ENCODE measurements at places on chromosomes 12 and 14.

DNA sequence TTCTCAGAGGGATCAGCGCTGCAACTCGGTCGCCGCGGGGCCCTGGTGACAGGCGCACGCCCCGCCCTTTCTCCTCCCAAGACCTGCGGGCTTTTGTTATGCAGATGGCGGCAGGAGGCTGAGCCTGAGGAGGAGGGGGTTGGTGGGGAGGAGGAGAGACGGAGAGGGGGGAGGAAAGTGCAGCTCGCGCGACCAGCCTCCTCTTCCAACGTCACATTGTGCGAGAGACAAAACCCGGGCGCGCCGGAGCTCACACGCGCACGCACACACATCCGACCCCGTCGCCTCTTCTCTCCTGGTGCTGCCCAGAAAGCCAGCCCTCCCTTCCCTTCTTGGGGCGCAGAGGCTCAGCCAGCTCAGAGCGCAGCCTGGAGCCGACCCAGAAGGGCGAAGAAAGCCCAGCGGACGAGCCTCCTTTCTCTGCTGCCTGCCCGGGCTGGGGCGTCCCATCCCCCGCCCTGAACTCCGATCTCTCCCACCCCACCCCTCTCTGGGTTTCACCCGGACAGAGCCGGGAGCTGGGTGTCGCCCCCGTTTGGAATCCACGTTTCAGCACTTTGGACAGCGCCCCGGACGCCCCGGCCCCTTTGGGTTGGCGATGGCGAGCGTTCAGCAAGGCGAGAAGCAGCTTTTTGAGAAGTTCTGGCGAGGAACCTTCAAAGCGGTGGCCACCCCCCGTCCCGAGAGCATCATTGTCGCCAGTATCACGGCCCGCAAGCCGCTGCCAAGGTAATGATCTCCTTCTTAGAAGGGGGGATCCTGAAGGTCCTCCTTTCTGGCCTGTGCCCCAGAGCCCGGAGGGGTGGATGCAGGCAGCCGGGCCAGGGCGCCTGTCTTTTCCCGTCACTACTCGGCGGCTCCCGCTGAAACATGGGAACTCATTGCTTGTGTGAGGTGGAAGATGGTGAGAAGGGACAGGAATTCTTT lies at the start of gene SRRM4:
TSS of gene SRRM4 (plus strand) at position 257 of the 927 bp plus-strand sequence. CDS start at position 599, 342 bp downstream.
- peak; percentile 92 for DNase-seq

GRCh38 chr14:102154821-102155549 lies 15.3 kb downstream of the WDR20 start:
- no peak for DNase-seq

GRCh38 chr12:41476499-41477439 lies 288.6 kb downstream of the PDZRN4 start:
- no peak for DNase-seq

DNA sequence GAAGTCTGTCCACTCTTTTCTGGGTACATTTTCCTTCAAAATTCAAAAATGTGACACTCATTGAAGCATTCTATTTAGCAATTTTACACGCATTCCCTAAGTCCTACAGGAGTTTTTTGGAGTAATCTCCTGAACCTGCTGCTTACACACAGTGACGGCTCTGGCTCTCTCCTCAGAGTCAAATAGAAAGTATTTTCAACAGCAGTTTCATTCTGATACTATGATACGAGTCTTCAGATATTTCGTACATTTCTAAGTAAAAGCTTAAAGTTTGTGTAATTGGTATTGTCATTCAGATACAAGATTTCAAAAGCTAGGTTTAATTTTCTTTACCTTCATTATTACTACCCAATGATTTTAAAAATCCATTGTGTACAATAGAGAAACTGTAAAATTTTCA lies 36.4 kb downstream of the PIWIL1 start:
- no peak for DNase-seq

GRCh38 chr12:64669270-64669842 lies 59.1 kb downstream of the RASSF3 start:
- DNase-seq = peak; percentile 51

DNA sequence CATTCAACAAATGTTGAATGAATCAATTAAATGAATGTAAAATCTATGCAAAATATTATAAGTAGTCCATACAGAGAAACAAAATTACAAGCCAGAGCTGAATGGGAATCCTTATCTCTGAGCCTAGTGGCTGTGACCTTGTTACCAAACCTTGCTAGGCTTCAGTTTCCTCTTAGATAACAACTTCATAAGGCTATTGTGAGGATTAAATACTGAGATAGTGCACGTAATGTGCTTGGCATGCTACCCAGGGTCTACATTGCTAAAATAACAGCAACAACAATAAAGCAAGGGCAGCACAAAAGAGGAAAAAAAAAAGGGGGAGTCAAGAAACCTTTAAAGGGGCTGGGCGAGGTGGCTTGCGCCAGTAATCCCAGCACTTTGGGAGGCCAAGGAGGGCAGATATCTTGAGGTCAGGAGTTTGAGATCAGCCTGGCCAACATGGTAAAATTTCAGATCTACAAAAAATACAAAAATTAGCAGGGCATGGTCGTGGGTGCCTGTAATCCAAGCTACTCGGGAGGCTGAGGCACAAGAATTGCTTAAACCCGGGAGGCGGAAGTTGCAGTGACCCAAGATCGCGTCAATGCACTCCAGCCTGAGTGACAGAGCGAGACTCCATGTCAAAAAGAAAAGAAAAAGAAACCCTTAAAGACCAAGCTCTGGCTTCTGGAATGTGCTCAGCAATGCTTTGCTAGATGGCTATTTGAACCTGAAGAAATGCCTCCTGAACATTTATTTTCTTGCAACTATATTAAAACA lies 14.1 kb downstream of the STAB2 start:
- DNase-seq = no peak

- no peak for DNase-seq
Measured at GRCh38 chr12:121334513-121335343, 17.5 kb downstream of the ANAPC5 start.

- DNase-seq = no peak
Measured at GRCh38 chr14:103561381-103562178, 877 bp downstream of the BAG5 start.

DNA sequence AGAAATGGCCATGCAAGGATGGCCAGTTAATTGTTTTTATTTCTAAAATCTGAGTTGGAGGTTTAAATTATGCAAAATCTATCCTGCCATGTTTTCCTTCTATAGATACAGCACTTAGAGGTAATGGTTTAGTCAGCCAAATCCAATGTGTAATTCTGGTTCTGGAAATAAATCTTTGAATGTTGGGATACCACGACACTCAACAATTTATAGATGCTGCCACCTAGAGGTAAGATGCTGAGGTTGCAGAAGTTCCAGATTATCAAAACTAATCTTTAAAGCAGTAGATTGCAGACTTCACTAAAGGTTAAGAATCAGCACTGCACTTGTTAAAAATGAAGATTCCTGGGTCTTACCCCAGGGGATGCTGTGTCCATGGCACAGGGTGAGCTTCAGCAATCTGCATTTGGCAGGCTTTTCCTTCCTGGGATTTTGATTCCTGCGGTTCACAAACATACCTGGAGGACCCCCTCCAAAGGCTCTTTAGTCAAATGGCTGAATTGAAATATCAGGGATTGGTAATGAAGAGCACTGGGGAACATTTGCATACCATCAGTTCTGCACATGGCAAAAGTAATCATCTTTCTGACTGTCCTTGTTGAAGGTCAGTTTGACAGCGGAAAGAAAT lies 53.4 kb upstream of the ANO4 start:
- no peak for DNase-seq

DNA sequence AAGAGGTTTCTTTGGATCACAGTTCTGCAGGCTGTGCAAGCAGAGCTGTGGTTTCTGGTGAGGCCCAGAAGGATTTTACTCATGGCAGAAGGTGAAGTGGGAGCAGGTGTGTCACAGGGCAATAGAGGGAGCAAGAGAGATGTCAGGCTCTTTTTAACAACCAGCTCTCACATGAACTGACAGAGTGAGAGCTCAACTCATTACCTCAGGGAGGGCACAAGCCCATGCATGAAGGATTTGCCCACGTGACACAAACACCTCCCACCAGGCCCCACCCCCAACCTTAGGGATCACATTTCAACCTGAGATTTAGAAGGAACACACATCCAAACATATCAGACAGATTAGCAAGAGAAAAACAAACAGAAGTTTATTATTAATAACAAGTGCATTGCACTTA lies 470.4 kb downstream of the GALC start:
- peak; percentile 57 for DNase-seq

- no peak for DNase-seq
Measured at GRCh38 chr14:102187568-102188001, 47.9 kb downstream of the WDR20 start.

- DNase-seq = no peak
Measured at GRCh38 chr14:57847706-57848105, 18.2 kb downstream of the SLC35F4 start.

GRCh38 chr12:6647083-6647604 lies at the start of gene ACRBP:
Gene ACRBP (minus strand): TSS chr12:6647432. CDS start chr12:6647366, 66 bp downstream.
- DNase-seq = peak; percentile 76

DNA sequence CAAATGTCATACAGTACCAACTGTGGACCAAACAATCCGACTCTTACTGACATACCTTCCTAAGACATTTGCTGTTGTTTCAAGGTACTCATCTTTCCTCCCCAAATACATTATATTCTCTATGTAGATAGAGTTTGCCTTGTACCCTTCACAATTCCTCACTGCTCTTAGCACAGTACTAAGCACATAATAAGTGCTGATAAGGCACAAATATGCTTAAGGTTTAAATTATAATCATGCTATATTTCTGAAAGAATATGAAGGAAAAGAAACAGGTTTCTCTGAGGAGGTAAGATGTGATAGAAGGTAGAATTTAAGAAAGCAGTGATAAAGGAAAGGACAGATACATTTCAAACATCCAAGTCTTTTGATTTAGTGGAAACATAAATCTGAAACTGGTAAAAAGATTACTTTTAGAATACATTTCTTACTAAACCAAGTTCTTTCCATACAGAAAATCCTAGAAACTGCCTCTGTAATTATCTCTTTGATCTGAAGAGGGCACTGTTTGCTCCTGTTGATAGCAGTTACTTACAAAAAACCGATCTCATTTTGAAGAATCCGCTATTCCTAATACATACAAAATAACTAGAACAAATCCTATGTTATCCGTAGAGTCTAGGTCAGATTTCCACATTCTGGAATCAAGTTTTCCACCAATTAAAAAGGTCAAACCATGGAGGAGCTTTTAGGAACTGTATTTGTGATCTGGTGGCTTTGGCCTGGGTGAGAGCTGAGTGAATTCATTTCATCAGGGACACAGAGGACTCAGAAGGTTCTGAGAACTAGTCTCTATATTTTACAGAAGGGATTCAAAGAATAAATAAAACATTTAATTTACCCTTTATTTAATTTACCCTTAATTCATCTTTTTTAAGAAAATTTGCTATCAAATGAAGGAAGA lies 311.9 kb downstream of the DAD1 start:
- no peak for DNase-seq

DNA sequence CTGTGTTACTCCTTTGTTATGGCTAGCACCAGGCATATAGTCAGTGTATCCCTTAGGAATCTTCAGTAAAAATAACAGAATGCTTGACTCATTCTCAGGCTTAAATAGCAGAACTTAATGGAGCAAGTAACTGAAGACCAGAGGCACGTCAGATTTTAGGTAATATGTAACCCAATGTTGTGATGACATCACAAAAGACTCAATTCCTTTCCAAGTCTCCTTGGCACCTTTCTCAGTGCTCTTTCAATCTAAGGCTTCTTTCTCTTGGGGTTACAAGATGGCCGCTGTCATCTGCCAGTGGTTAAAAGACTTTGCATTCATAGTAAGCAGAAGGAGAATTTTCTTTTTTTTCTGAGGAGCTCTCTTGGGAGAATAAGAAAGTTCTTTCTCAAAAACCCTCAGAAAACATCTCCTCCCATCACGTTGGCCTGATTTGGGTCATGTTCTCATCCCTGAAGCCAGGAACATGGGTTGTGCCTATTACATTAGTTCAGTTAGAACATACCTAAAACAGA lies 33.4 kb upstream of the DCN start:
- no peak for DNase-seq

- DNase-seq = peak; percentile 52
Measured at GRCh38 chr12:53750812-53751335, 905 bp downstream of the CISTR start.

GRCh38 chr12:3127832-3128231 lies 50.7 kb downstream of the TSPAN9 start:
- DNase-seq = no peak

DNA sequence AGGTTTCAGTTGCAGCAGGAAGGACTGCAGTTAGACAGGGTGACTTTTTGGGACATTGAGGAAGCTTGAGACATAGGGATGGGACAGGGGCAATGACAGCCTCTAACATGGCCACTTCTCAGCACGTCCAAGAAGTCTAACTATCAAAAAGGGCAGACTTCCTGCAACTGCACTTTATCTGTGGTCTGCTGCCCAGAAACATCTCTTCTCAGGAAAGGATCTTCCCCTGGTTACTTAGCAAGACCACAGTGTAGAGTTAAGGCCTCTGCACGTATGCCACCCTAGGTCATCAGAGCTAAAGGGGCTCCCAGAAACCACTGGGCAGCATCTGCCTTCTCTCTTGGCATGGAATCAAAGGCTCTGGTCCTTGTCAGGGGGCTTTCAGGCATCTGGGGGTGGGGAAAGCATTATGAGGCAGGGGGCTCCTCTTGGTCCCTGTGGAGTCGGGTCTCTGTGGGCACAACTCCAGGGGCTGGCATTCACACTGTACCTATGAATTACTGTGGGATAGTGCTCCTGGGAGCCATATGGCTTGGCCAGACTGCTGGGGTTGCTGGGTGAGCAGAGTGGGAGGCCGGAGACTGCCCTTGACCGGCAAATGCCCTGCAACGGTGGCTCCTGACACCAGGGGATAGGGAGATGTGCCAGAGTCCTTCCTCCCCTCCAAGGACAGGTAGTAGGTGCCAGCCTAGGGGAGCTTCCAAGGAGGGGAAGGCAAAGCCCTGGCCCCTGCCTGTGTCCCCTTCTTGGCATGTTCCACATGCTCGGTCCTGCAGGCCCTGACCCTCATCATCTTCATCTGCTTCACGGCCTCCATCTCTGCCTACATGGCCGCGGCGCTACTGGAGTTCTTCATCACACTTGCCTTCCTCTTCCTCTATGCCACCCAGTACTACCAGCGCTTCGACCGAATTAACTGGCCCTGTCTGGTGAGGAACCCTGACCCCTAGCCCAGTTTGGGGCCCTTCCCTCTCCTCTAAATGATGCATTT lies 1.0 kb downstream of the CMTM5 start:
- no peak for DNase-seq

- DNase-seq = no peak
Measured at GRCh38 chr14:81337073-81337472, 63.1 kb downstream of the STON2 start.

- no peak for DNase-seq
Measured at GRCh38 chr12:23906329-23906728, 43.1 kb downstream of the SOX5 start.

DNA sequence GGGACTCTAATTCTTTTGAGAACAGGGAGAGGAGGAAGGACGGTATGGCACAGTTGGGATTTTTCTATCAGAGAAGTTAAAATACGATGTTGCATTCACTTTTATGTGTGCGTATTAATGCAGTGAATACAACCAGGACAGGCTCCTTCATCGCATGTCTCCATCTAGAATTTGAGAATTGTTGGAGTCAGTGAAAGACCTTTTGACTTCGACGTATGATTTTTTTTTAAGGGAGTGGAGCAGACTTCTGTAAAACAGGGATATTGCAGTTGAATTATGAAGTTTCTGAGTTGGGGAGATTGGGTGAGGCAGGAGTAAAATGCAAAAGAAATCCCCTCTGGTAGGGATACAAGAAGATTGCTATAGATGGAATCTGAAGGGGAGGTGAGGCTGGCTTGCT lies 9.6 kb upstream of the TBX3 start:
- DNase-seq = no peak

GRCh38 chr12:120588948-120589930 lies 8.0 kb upstream of the POP5 start:
- no peak for DNase-seq
